ENCODE measurements at places on chromosomes 3 and 15. TPM values are rescaled to one million over a fixed set of nuclear protein-coding genes. Genes with fewer than 3 reads are reported as not detected.
A peak's percentile ranks its signal among the peaks of the same experiment; 100 is the strongest.

The ADAM10 gene
- 81.6 TPM for total RNA-seq

The C2CD4B gene
- not detected for total RNA-seq

DNA sequence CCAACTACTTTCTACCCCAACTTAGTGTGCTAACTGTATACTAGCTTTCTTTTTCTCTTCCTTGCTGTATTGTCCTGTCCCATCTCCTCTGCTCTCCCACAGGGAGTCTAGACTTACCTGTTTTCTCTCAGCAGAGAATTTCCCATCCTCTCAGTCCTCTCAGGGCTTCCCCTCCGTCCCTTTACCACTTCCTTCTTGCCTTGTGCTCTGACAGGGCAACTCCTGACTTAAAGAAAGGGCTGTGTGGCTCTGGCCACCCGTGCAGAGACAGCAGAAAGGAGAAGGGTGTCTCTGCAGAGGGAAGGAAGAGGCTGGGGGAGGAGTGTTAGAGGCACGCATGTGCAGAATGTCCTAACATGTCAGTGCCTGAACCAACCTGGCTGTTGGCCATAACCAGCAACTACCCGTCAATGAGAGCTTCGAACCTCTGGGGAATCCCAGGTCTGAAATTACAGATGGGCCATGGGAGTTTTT, at the start of gene GCSAM:
Gene GCSAM (minus strand): TSS at position 274 of the 474 bp plus-strand sequence. CDS start 128 bp downstream, at position 146.
- peak; percentile 13 for DNase-seq

GRCh38 chr3:172987273-172987672, 153.8 kb downstream of the SPATA16 start:
- DNase-seq: no peak

The ACAP2 gene
- 42.9 TPM for total RNA-seq
